Bronchial epithelial cell (primary cell): ENCODE measurements at places on chromosomes 7 and 10.

DNA sequence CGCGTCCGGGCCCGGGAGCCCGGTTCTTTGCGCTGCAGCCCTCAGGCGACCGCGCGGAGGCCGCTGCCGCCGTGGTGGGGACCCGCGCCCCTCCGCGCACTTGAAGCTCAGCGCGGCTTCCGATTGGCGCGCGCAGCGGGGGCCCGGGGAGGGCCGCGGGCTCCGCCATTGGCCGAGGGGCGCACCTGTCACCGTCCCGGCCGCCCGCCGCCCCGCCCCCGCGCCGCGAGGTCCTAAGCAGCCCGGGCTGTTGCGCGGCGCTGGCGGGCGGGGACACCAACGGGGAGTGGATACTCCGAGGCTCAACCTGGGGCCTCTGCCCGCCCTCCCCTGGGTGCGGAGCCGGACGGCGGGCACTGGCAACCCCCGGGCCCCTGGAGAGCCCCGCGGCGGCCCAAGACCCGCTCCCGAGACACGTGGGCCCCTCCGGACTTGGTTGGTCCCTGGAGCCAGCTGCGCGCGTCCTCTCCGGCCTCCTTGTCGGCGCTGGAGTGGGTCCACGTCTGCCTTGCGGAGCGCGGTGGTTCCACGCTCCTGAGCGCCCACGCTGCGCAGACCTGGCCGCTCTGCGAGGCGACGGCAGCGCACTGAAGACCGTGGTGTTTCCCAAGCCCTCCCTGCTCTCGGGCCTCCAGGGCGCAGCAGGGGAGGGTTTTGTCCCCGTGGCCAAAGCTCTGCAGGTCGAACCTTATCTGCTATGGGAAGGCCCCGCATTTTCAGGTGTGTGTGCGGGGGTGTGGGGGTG lies at the start of gene MNX1:
Gene MNX1, minus strand, starts transcription at position 76 of the 745 bp plus-strand sequence. CDS start 313 bp downstream, outside the sequence.
- DNase-seq: peak; percentile 13

GRCh38 chr7:79241288-79242060 lies 212.0 kb downstream of the MAGI2 start:
- peak; percentile 33 for DNase-seq

GRCh38 chr7:151754142-151754590 lies 122.7 kb downstream of the PRKAG2 start:
- DNase-seq: peak; percentile 97

GRCh38 chr10:88833723-88834122 lies 17.9 kb downstream of the ANKRD22 start:
- no peak for DNase-seq

DNA sequence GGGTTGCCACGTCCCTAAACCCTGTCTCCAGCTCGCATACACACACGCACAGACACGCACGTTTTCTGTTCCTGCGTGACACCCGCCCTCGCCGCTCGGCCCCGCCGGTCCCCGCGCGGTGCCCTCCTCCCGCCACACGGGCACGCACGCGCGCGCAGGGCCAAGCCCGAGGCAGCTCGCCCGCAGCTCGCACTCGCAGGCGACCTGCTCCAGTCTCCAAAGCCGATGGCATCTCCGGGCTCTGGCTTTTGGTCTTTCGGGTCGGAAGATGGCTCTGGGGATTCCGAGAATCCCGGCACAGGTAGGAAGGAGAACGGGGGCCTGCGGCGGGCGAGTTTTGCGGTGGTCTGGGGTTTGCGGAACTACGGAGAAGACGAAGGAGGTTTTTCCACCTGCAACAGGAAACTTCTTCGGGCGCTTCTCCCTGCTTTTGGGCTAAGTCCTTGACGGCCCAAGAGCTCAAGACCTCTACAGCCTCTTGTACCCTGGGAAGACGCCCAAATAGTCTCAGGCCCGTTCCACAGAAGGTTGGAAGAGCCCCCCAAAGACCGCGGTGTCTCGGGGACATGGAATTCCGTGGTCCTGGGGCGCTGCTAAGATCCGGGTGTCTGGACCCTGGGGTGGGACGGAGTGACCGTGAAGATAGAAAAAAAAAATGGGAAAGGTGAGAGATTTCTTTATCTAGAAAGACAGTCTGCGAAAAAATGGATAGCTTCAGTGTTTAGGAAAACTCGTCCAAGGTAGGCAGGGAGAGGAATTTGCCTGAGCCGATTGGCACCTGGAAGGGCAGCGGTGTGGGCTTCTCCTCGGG lies at the start of gene GAD2:
Gene GAD2, plus strand, starts transcription at position 190 of the 811 bp plus-strand sequence. Its CDS starts 36 bp downstream, at position 226.
- no peak for DNase-seq

GRCh38 chr10:12050528-12050927 lies 7.9 kb upstream of the UPF2 start:
- no peak for DNase-seq

GRCh38 chr7:100087055-100087750 lies 1.6 kb upstream of the COPS6 start:
- DNase-seq: peak; percentile 88

DNA sequence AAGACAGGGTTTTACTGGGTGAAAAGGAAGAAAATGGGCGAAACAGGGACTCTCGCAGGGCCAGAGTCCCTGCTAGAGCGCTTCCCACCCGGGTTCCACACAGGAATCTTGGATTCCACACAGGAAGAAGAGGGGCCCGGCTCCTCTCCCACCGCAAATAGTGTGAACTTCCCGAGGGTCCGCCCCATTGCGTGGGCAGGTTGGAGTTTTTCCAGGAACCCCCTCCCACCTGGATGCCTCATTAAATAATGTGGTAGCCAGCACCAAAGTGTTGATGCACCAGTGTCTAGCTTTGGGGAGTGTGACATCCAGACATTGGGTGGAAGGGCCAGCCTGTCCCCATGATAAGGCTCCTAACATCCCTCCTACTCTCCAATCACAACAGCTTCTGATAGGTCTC lies 330.3 kb upstream of the ZNF32 start:
- no peak for DNase-seq

DNA sequence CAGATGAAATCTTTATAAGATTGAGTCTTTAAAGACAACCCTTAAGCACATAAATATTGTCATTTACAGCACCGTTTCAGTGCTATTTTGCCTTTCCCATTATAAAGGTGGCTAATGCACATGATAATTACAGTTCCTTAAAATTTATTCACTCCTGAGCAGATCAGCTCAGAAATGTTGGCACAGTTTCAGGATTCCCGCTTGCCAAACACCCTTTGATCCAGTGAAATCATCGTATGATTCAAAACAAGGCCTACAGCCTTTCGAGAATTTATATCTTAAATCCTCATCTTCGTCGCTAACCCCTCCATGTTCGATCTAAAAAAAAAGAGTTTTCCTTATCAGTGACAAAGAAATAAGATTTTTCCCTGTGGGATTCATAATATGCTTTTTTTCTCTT lies 14.1 kb upstream of the SOSTDC1 start:
- DNase-seq: no peak

- DNase-seq: peak; percentile 13
These were observed 3.6 kb downstream of the VAX1 start for GRCh38 chr10:117134306-117135025.

GRCh38 chr10:82757901-82758300 lies 882.9 kb downstream of the NRG3 start:
- no peak for DNase-seq

DNA sequence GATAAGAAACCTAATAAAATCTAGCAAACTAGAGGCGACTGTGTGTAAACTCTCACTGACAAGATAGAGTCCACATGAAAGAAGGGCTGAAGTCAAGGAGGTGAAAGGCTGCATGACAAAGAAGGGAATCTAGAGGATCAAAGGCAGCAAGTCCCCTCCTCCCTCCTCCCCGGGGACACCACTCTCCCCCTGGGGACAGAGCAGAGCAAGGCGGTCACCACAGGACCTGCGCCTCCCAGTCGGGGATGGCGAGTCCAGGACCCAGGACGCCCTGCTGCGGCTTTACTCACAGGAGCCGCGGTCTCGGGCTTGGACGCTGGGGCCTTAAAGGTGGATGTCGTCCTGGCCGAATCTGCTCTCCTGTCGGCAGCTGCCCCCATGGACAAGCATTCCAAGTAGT lies 22.4 kb downstream of the BRI3 start:
- no peak for DNase-seq
